Activated naive CD8-positive, alpha-beta T cell treated with anti-CD3 and anti-CD28 coated beads for 36 hours (primary cell): ENCODE measurements at places on chromosomes 1 and 21. TPM values are rescaled to one million over a fixed set of nuclear protein-coding genes. Genes with fewer than 3 reads are reported as not detected.

- DNase-seq, result peak; percentile 3
- no peaks in the 10 kb centered on the region for H3K4me1 ChIP-seq
- no peaks in the 10 kb centered on the region for H3K36me3 ChIP-seq
- H3K4me3 ChIP-seq, result no peak overlapping the region
- no peak overlapping the region for H3K27ac ChIP-seq
Observed at GRCh38 chr1:19974822-19975416, 4.5 kb downstream of the PLA2G2A start.

The OR2T8 gene
- total RNA-seq, result not detected

DNA sequence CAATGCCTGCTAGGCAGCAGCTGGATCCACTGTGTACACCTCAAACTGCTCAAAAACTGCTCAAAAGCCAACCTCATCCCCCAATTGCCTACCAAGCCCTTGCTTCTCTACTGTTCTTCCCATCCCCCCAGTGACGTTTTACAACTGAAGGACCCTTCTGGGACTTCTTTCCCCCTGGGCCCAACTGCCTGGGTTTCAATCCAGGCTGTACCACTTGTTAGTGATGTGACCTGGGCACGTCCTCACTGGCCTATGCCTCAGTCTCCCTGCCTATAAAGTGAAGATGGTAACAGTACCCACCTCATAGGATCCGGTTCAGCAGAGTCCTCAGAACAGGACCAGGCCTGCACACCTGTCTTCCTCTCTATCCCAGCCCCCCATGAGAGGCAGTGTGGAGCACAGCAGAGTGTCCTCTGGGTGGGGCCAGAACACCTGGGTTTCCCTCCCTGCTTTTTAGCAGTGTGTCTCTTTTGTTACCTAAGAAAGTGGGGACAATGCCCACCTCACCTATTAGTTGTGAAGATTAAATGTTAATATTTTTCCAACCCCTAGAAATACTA is 1.9 kb upstream of the TEKT2 start:
- H3K27me3 ChIP-seq, result peaks cover 44% of the 10 kb centered on the region
- H3K4me1 ChIP-seq, result no peaks in the 10 kb centered on the region
- no peak overlapping the region for H3K4me3 ChIP-seq
- no peaks in the 10 kb centered on the region for H3K36me3 ChIP-seq

The FMO2 gene
- not detected for total RNA-seq

The TMEM200B gene
- total RNA-seq, result 0.99 TPM

DNA sequence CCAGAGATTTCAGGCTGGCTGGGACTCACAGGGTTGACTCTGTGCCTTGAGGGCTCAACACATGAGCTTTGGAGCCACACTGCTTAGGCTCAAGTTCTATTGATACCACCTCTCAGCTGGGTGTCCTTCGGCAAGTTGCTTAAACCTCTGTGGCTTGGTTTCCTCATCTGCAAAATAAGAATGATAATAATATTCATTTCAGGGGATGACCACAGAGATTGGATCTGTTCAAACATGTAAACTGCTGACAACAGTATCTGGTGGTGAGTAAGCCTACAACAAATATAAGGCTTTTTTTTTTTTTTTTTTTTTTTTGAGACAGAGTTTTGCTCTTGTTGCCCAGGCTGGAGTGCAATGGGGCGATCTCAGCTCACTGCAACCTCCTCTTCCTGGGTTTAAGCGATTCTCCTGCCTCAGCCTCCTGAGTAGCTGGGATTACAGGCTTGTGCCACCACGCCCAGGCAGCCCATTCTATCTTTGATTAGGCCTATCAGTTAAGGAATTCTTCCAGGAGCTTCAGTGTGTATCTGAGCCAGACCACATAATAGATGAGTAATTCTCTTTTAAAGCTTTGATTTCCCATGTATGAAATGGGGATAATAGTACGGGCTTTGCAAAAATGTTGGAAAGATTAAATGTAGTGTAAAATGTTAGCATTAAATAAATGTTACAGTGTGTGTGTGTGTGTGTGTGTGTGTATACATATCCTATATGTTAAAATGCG is 437.6 kb downstream of the PRDM2 start:
- DNase-seq, result no peak
- no peak overlapping the region for H3K4me3 ChIP-seq
- no peak overlapping the region for H3K27ac ChIP-seq
- H3K27me3 ChIP-seq, result no peaks in the 10 kb centered on the region
- no peaks in the 10 kb centered on the region for H3K36me3 ChIP-seq
- no peaks in the 10 kb centered on the region for H3K4me1 ChIP-seq

GRCh38 chr1:6329851-6330250 is 63.7 kb downstream of the ACOT7 start:
- no peak overlapping the region for H3K4me3 ChIP-seq
- H3K27me3 ChIP-seq, result no peaks in the 10 kb centered on the region
- H3K4me1 ChIP-seq, result no peaks in the 10 kb centered on the region
- peaks cover 10% of the 10 kb centered on the region for H3K36me3 ChIP-seq

DNA sequence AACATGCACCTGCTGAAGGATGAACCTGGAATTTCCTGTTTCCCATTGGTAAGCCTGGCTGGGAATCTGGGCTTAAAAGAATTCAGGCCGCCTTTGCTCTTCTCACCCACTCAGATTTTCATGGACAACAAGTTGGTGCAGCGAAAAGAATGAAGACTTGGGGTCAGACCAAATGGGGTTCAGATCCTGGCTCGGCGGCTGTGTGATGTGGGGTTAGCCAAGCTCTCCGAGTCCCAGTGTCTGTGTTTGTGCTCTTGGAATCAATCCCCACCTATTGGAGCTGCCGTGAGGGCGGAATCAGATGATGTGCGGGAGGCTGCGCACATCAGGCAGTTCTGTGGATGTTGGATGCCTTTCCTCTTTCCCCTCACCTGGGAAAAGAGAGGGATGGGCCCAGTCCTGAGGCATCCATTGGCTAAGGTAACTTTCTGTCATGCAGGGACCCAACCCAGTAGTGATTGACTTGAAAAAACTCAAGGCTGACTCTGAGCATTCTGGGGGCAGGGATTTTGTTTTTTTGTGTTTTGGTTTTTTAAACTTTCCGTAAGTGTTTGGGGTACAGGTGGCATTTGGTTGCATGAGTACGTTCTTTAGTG is 228.3 kb downstream of the KAZN start:
- H3K27ac ChIP-seq, result no peak overlapping the region
- H3K36me3 ChIP-seq, result no peaks in the 10 kb centered on the region
- H3K27me3 ChIP-seq, result peaks cover 9% of the 10 kb centered on the region
- no peak overlapping the region for H3K4me3 ChIP-seq
- no peaks in the 10 kb centered on the region for H3K4me1 ChIP-seq

- H3K36me3 ChIP-seq, result no peaks in the 10 kb centered on the region
- no peak for DNase-seq
- no peak overlapping the region for H3K4me3 ChIP-seq
Observed at GRCh38 chr1:196433000-196433399, 175.2 kb downstream of the KCNT2 start.

DNA sequence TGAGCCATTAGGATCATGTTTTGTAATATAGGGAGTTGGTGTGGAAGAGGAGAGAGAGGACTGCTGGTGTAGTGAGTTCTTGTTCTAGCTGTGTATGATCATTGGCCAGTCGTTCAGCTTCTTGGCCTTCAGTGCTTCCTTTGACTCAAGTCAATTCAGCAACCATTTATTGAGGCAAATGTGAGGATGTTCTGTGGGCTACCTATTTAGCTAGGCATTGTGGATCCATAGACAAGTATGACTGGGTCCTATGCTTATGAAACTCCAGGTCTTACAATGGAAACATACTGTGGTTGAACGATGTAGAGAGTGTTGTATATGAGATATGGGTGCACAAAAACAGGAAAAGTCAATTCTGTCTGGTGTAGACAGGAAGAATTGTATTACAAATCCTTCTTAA is 41.7 kb downstream of the NFIA start:
- peaks cover 4% of the 10 kb centered on the region for H3K27me3 ChIP-seq
- no peak overlapping the region for H3K4me3 ChIP-seq
- H3K27ac ChIP-seq, result no peak overlapping the region
- no peak for DNase-seq

DNA sequence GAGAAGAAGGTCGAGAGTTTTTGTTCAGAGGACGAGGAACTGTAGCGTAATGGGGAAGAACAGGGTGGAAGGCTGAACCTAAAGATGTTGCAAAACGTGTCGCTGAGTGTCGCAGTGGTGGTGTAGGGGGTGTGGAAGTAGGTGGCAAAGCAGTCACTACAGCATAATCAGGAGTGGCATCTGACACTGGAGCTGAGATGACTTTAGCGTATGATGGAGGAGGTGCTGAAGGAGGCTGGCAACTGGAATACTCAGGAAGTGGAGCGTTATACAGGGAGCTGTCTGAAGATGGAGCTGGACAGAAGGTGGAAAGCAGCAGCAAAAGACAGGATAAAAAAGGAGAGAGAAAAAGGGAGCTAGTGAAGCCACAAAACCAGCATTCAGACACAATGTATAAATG is 89.9 kb upstream of the LBR start:
- no peak for DNase-seq
- H3K27ac ChIP-seq, result no peak overlapping the region
- no peaks in the 10 kb centered on the region for H3K27me3 ChIP-seq
- no peak overlapping the region for H3K4me3 ChIP-seq

DNA sequence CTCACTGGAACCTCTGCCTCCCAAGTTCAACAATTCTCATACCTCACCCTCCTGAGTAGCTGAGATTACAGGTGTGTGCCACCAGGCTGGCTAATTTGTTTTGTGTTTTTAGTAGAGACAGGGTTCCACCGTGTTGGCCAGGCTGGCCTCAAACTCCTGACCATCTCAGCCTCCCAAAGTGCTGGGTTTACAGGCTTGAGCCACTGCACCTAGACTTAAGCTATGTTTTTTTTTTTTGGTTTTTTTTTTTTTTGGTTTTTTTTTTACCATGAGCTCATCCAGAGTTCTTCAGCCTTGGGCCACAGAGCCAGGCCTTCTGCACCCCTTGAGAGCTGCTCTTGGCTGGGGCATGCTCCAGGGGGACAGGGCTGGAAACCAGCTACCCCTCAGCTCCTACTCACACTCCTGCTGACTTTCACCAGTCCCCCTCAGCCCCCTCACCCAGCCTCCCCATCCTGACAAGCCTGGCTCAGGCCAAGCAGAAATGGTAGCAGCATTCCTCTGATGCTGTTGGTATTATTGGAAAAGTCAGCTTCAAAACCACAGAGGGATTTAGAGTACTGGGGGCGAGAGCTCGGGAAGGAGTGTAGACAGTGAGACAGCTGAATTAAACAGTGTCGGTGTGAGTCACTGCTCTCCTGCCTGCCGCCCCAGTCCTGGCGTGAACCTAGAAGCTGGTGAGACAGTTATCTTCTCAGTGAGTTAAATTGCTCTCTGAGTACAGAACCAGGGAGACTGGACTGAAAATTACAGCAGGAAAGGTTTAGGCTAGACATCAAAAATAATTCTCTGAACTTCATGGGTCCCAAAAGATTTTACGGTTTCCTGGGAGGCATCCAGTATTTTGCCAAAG is 63.7 kb downstream of the NAV1 start:
- DNase-seq, result no peak
- no peak overlapping the region for H3K4me3 ChIP-seq
- H3K27me3 ChIP-seq, result no peaks in the 10 kb centered on the region
- H3K4me1 ChIP-seq, result no peaks in the 10 kb centered on the region

- H3K27ac ChIP-seq, result no peak overlapping the region
- H3K27me3 ChIP-seq, result peaks cover 3% of the 10 kb centered on the region
- no peaks in the 10 kb centered on the region for H3K4me1 ChIP-seq
- no peak for DNase-seq
- no peaks in the 10 kb centered on the region for H3K36me3 ChIP-seq
Observed at GRCh38 chr1:64323054-64323453, 119.6 kb downstream of the UBE2U start.

DNA sequence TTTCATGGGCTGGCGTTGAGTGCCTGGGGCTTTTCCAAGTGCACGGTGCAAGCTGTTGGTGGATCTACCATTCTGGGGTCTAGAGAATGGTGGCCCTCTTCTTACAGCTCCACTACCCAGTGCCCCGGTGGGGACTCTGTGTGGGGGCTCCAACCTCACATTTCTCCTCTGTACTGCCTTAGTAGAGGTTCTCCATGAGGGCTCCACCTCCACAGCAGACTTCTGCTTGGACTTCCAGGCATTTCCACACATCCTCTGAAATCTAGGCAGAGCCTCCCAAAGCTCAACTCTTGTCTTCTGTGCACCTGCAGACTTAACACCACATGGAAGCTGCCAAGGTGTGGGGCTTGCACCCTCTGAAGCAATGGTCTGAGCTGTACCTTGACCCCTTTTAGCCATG is 82.1 kb downstream of the CCDC18 start:
- no peak for DNase-seq
- peaks cover 67% of the 10 kb centered on the region for H3K36me3 ChIP-seq
- no peaks in the 10 kb centered on the region for H3K4me1 ChIP-seq
- H3K27me3 ChIP-seq, result no peaks in the 10 kb centered on the region
- H3K27ac ChIP-seq, result no peak overlapping the region

DNA sequence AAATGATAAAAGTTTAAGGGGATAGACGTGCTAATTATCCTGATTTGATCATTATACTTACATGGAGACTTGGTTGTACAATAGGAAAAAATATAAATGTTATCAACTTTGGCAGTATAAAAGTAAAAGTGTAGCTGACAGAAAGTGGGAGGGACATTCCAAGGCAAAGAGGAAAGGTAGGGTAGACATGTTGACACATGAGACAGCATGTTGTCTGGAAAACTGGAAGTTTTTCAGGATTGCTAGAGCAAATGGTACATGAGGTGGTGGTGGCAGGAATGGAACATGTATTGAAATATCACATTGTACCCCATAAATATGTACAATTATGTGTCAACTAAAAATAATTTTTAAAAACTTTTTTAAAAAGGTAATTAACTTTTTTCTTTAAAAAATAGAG is 13.2 kb downstream of the DIPK1A start:
- DNase-seq, result no peak
- no peak overlapping the region for H3K27ac ChIP-seq
- H3K27me3 ChIP-seq, result no peaks in the 10 kb centered on the region
- H3K36me3 ChIP-seq, result peaks cover 6% of the 10 kb centered on the region

GRCh38 chr21:33491373-33492102 is at the start of gene DNAJC28:
DNAJC28 (minus strand) TSS chr21:33491716; CDS start chr21:33489393, 2,323 bp downstream.
- peaks cover 10% of the 10 kb centered on the region for H3K4me1 ChIP-seq
- peak within 1 kb of the TSS; percentile 77 for H3K4me3 ChIP-seq
- H3K27me3 ChIP-seq, result no peaks in the 10 kb centered on the region
- H3K36me3 ChIP-seq, result no peaks in the 10 kb centered on the region
- DNase-seq, result peak; percentile 95
- peak within 1 kb of the TSS; percentile 85 for H3K27ac ChIP-seq

DNA sequence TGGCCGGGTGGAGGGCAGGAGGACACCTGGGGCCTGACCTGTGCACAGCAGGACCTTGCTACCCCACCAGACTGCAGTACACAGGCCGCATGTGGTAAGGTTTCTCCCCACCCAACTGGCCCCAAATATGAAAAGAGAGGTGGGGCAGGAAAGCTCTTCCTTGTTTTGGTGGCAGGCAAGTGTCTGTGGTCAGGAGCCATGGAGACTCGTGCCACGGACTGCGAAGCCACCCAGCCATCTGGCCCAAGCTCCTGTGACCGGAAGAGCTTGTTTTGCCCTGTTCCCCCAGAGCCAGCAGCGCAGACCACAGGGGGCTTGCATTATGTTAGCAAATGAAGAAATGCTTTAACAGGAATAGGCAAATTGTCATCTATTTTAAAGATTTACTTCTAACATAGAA is 54.9 kb downstream of the OLIG1 start:
- peaks cover 20% of the 10 kb centered on the region for H3K27me3 ChIP-seq
- peaks cover 6% of the 10 kb centered on the region for H3K4me1 ChIP-seq
- H3K4me3 ChIP-seq, result no peak overlapping the region
- no peaks in the 10 kb centered on the region for H3K36me3 ChIP-seq
- no peak for DNase-seq

- H3K4me1 ChIP-seq, result no peaks in the 10 kb centered on the region
- no peak overlapping the region for H3K27ac ChIP-seq
- no peak for DNase-seq
- peaks cover 9% of the 10 kb centered on the region for H3K27me3 ChIP-seq
- H3K36me3 ChIP-seq, result no peaks in the 10 kb centered on the region
Observed at GRCh38 chr1:219090607-219091006, 83.1 kb upstream of the LYPLAL1 start.
